Activated CD4-positive, alpha-beta T cell treated with anti-CD3 and anti-CD28 coated beads for 36 hours (primary cell): ENCODE measurements at places on chromosomes 7 and 10.

GRCh38 chr7:25305831-25306230 is 77.5 kb upstream of the NPVF start:
- DNase-seq: no peak

- DNase-seq: no peak
Measured at GRCh38 chr7:32860090-32860489, 31.5 kb downstream of the KBTBD2 start.

DNA sequence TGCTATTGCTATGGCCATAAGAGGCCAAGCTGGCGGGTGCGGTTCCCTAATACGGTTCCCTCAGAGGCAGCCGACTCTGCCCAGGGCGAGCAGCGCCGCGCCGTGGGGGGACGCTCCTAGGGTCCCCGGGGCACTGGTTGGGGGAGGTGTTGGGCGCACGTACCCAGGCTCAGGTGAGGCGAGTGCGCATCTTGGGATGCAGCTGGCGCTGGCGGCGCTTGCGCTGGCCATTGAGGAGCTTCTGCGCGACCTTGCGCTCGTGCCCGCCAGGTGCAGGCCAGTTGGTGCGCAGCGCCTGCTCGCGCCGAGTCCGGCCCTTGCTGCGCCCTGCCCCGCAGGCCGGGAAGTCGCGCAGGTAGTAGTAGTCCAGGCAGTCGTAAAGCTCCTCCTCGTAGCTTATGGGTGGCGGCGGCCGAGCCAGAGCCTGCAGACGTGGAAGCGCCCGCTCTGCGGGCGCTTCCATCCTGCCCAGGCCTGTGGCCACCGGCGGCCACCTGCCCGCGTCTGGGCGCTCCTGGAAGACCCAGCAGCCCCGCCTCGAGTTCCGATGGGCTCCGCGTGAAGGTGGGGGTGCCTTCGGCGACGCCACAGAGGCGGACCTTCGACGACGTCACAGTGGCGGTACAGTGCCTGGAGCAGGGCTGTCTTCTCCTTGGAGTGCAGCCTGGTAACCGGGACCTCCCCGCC is at the start of gene NUPR2:
Gene NUPR2, minus strand, starts transcription at position 566 of the 687 bp plus-strand sequence. Its CDS starts 103 bp downstream, at position 463.
- DNase-seq: no peak

DNA sequence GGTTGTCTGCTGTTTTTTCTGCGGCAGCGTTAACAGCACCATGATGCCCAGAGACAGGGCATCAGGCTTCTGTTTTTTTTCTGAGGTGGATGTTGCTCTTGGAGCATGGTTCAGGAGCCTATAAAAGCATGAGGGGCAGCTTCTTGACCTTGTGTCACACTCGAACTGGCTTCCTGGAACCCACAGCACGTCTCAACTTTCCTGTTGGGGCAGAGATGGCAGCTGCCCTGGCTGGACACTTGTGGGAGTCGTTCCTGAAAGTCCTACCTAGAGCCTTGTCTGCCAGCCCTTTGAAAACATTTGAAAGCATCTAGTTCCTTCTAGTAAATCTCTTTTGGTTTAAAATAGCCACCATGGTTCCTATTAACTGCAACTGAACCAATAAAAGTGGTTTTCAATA is 28.9 kb upstream of the PRKAG2 start:
- DNase-seq: no peak

GRCh38 chr10:72152286-72152685 is 63.5 kb upstream of the ANAPC16 start:
- no peak for DNase-seq

DNA sequence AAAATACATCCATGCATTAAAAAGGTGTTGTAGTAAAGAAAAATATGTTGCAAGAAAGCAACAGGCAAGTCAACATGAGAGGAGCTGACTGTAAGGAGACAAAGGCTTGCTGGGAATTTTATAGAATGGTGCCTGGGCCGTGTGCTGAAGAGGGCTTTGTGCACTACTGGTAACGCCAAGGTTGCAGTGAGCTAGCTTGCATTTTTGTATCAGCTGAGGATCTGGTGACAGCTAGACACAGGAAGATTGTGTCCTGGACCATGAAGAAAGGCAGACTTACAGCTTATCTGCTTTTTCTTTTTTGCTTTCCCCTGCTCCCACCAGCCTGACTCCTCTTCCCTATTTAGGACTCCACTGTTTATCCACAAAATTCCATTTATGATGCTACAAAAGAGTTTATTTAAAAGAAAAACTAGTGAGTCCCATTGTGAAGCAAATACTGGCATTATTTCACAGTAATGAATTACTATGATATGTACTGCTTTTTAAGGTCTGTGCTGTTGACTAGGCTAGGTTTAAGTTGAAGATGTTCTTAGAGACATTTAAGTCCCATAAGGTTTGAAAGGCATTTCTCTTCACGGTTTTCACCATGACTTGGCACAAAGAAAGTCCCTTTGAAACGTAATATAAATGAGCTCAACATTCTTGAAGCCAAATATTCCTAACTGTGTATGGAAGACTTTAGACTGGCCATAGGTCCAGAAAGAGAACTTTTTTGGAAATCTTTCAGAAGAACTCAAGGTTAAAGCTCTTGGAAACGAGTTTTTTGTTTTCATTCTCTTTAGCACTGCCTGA is 88.6 kb downstream of the SEC23IP start:
- no peak for DNase-seq

DNA sequence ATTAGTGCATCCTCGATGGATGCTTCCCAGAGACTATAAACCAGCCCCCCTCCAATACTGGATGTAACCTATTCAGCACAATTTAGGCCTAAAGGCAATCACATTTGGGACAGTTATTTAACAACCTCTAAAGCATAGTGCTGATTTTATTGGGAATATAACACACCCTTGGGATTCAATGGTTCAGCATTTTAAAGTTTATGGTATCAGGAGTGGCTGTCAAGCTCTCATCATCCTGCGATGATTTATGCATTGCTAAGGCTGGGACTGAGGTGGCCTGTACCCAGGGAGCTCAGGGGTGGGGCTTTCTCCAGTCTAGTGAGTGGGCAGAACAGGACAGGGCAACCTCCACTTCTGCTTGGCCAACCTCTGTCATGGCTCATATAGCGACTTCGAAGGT is 464.9 kb downstream of the INHBA start:
- DNase-seq: no peak

- DNase-seq: no peak
Measured at GRCh38 chr7:103113164-103113563, 35.7 kb downstream of the NAPEPLD start.

GRCh38 chr7:13041368-13041988 is 354.0 kb downstream of the ARL4A start:
- no peak for DNase-seq

DNA sequence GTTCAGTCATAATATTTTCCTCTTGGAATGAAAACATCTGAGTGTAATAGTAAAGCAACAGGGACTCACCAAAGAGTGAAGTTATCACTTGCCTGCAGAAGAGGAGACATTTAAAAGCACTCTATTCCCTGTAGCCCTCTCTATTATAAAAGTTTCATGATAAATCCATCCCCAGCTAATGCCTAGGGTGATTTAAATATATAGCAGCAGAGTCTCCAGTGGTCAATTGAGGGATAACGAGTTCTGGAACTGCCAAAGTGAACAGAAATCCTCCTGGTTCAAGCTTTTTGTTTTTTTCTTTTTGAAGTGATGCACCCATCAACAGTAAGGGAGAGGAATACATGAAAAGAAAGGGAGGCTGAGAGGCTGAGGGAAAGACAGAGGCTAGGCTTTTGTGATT is 87.3 kb downstream of the EVX1 start:
- no peak for DNase-seq

GRCh38 chr10:131427281-131427680 is 115.8 kb upstream of the TCERG1L start:
- DNase-seq: no peak
